ENCODE measurements at places on chromosomes 12 and 14. TPM values are rescaled to one million over a fixed set of nuclear protein-coding genes. Genes with fewer than 3 reads are reported as not detected.
A peak's percentile ranks its signal among the peaks of the same experiment; 100 is the strongest.

GRCh38 chr12:66500841-66501240 lies 178.0 kb downstream of the GRIP1 start:
- no peak for DNase-seq
- H3K4me1 ChIP-seq = no peaks in the 10 kb centered on the region
- H3K36me3 ChIP-seq = no peaks in the 10 kb centered on the region
- H3K4me3 ChIP-seq = no peak overlapping the region
- no peak overlapping the region for H3K27ac ChIP-seq

GRCh38 chr14:84546236-84546635 lies 983.7 kb upstream of the FLRT2 start:
- H3K27ac ChIP-seq = no peak overlapping the region
- H3K4me3 ChIP-seq = no peak overlapping the region
- H3K36me3 ChIP-seq = no peaks in the 10 kb centered on the region
- no peaks in the 10 kb centered on the region for H3K4me1 ChIP-seq
- no peak for DNase-seq

GRCh38 chr12:88897723-88898122 lies 317.5 kb upstream of the KITLG start:
- no peaks in the 10 kb centered on the region for H3K36me3 ChIP-seq
- DNase-seq = peak; percentile 12
- H3K27ac ChIP-seq = peak overlapping the region; percentile 45

- no peak for DNase-seq
- H3K4me3 ChIP-seq = no peak overlapping the region
- no peaks in the 10 kb centered on the region for H3K27me3 ChIP-seq
- H3K4me1 ChIP-seq = peaks cover 3% of the 10 kb centered on the region
- H3K36me3 ChIP-seq = no peaks in the 10 kb centered on the region
These were observed 94.3 kb downstream of the PPP2R5E start for GRCh38 chr14:63448841-63449240.

DNA sequence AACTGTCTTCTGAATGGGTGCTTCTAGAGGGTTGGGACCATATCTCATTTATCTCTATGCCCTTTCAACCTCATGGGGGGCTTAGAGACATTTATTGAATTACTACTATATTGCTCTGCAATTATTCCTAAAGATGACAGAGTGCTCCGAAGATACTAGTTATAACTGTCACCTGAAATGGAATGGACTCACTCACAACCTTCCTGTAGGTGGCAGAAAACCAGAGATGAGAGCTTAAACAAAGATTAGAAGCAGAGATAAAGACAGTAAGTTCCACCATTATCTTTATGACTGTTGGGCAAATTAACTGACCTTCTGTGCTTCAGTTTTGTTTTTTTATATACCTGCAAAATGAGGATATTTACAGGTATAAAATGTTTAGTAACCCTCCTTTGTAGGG lies 31.5 kb upstream of the GTF2A1 start:
- no peak overlapping the region for H3K27ac ChIP-seq
- H3K4me3 ChIP-seq = no peak overlapping the region
- H3K27me3 ChIP-seq = no peaks in the 10 kb centered on the region
- H3K36me3 ChIP-seq = no peaks in the 10 kb centered on the region

DNA sequence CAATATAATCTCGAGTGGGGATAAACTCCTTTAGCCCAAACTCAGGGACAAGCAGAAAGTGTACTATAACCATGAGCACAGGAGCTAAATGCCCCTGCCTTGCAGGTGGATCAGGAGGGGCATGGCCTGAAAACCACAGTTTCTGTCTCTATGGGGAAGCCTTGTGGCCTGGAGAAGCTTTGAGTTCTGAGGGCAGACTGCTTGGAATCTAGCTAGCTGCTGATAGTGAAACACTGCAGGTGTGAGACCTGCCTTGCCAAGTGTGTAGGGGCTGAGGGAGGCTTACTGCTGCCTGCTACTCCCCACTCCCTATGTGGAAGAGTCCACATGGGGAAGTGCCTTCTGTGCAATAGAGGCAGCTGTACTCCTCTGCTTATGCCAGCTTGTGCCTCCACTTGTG lies 352.3 kb upstream of the OR4E1 start:
- no peak overlapping the region for H3K27ac ChIP-seq
- no peaks in the 10 kb centered on the region for H3K27me3 ChIP-seq
- H3K4me3 ChIP-seq = no peak overlapping the region
- H3K4me1 ChIP-seq = no peaks in the 10 kb centered on the region

DNA sequence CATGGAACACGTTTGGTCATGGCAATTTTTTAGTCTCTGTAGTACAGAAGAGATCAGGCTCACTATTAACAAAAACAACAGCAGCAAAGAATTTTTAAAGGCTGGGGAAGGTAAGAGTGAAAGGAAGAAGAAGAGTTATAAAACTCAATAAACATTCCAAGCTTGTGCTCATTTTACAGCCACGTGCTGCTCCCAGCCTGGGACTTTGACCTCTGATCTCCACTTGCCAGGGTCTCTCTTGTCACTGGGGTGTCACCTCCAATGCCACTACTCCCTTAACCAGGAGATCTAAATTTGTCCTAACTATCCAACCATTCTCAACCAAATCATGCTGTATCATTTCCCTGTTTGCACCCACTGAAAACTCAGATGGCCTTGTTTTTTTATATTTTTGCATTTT lies 605.1 kb downstream of the VRK1 start:
- no peak for DNase-seq
- peaks cover 16% of the 10 kb centered on the region for H3K27me3 ChIP-seq
- no peaks in the 10 kb centered on the region for H3K36me3 ChIP-seq
- H3K27ac ChIP-seq = no peak overlapping the region
- no peak overlapping the region for H3K4me3 ChIP-seq

GRCh38 chr14:58151133-58152013 lies 640 bp downstream of the ARMH4 start:
- no peaks in the 10 kb centered on the region for H3K4me1 ChIP-seq
- peak; percentile 30 for DNase-seq
- peak overlapping the region; percentile 68 for H3K4me3 ChIP-seq
- H3K27ac ChIP-seq = peak overlapping the region; percentile 65
- H3K27me3 ChIP-seq = peaks cover 7% of the 10 kb centered on the region
- H3K36me3 ChIP-seq = no peaks in the 10 kb centered on the region

Gene ATL1
- 5.4 TPM for total RNA-seq

Gene RTL1
- total RNA-seq = not detected

Measured in left lung (tissue), 14 donors.